ENCODE measurements at places on chromosomes 4 and X. TPM values are rescaled to one million over a fixed set of nuclear protein-coding genes. Genes with fewer than 3 reads are reported as not detected.

ARHGAP24 gene
- 112 TPM for total RNA-seq

ITGB1BP2 gene
- total RNA-seq = 80.2 TPM

PCDH10 gene
- total RNA-seq = 3.6 TPM

SMR3B gene
- total RNA-seq = not detected

GAGE12E gene
- not detected for total RNA-seq

MGAT4D gene
- total RNA-seq = not detected

NHSL2 gene
- 10.2 TPM for total RNA-seq

TAF7L gene
- total RNA-seq = 0.82 TPM

EPGN gene
- not detected for total RNA-seq

UGT2B17 gene
- not detected for total RNA-seq

GRIA2 gene
- total RNA-seq = 8.9 TPM

TRMT2B gene
- 12.3 TPM for total RNA-seq

DOCK11 gene
- 16.7 TPM for total RNA-seq

RAB40A gene
- total RNA-seq = 0.31 TPM

UTP14A gene
- total RNA-seq = 21.0 TPM

ANAPC4 gene
- total RNA-seq = 36.4 TPM

GC gene
- total RNA-seq = not detected

STARD8 gene
- total RNA-seq = 16.1 TPM

GNL3L gene
- 40.9 TPM for total RNA-seq

NPY5R gene
- 0.41 TPM for total RNA-seq

ZCCHC12 gene
- 0.51 TPM for total RNA-seq

SLC10A6 gene
- 0.51 TPM for total RNA-seq

GABRE gene
- total RNA-seq = 45.3 TPM

ADH7 gene
- 12.1 TPM for total RNA-seq

HHIP gene
- 4.4 TPM for total RNA-seq

Data from tongue (tissue), 3 donors.